Kidney capillary endothelial cell (primary cell): ENCODE measurements at places on chromosomes 16 and 17.

GRCh38 chr17:64180089-64181073 is 50.4 kb upstream of the ERN1 start:
- peak; percentile 47 for DNase-seq

DNA sequence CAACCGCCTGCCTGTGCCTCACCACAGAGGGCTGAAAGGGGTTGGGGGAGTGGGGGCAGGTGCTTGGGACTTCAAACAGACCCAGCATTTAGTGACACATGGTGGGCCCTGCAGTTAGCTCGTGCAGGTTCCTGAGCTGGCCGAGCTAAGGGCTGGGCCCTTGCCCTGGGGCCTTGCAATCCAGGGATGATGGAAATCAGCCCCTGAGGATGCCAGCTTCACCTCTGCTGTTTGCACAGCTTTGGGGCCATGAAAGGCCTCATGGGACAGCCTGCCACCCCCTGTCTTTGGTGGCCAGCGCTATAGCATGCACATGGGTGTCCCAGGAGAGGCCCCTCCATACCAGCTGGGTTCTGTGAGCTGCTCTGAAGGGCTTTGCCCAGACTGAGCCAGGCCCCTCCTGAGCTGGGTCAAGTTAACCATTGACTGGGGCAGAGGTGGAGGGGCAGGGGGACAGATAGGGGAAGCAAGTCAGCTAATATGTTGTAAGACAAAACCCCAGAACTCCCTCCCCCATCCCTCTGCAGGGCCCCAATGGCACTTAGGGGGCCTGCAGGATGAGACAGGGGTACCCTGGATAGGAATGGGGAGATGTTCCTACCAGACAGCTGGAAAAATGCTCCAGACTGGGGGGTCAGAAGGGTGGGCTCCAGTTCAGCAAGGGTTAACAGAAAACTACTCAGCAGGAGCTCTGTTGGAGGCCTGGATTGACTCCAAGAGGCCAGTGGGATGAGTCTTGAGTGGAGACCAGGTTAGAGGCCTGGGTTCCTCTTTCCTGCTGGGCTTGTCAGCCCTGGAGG is 692 bp downstream of the PRR15L start:
- DNase-seq = no peak

- DNase-seq = no peak
Observed at GRCh38 chr17:58184986-58185761, 7.4 kb upstream of the EPX start.

DNA sequence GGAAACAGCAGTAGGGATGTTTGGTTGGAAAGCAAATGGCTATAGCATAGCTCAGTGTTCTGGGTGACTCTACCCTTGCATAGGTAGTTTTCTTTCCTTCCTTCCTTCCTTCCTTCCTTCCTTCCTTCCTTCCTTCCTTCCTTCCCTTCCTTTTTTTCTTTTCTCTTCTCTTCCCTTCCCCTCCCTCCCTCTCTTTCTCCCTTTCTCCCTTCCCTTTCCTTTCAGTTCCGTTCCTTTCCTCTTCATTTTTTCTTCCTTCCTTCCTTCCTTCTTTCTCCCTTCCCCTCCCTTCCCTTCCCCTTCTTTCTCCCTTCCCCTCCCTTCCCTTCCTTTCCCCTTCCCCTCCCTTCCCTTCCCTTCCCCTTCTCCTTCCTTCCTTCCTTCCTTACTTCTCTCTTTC is 31.3 kb downstream of the GDE1 start:
- DNase-seq = no peak

DNA sequence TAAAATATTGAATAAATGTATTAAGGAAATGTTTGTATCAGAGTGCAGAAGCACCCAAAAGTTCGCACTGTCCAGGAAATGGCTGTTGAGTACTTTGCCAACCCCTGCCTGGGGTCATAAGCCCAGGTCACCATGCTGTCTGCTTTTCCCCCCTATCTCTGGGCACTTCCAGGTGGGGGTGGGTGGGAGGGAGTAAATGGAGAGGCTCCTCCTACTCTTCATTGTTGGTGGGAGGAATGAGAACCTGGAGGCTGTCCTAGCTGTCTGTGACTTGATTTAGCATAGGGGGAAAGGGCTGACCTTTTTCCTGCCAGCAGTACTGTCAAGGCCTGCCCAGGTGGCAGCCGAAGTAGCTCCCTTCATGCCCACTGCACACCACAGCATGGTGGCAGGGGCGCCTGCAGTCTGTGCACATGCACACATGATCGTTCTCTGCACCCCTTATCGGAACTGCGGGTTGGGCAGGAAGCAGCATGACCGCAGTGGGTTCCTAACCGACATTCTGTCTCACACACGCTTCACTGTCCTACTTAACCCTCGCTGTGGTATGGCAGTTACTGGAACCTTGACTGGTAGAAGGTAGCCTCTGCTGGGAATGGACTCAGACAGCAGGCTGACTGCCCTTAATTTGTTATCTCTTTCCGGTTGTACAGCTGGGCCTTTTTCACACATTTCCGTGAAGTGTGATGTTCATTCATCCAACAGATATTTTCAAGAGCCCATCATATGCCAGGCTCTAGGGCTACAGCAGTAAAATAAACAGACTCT is 41.5 kb downstream of the LDHD start:
- no peak for DNase-seq

DNA sequence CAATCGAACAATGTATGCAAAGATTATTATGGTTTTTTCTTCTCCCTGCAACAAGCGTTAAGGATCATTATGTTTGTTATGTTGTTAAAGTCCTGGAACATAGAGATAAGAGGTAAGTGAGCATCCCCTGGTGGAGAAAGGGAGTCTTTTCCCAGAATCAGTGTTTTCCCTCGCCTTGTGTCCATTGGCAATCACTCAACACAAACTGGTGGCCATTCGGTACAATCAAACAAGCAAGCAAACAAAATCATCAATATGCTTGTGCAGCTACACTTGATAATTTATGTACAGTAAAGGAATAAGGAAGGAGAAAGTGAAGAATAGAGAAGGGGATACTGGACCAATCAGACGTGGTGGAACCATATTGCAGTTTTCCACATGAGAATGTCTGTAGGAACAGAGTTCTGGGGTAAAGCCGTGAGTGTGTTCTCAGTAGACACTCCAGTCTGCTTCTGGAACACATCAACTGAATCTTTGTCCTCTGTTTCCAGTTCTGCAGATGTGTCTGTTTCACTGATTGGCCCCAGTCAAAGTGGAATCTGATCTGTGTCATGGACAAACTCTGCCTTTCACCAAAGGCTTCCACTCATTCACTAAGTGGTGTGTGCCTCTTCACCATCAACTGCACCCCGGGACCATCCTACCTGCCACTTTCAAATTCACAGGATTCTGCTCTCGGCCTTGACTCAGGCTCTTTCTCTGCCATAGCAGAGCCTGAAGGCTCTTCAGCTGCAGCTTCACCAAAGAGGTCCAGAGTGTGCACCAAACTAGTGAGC is 169.5 kb downstream of the AHSP start:
- DNase-seq = peak; percentile 48

DNA sequence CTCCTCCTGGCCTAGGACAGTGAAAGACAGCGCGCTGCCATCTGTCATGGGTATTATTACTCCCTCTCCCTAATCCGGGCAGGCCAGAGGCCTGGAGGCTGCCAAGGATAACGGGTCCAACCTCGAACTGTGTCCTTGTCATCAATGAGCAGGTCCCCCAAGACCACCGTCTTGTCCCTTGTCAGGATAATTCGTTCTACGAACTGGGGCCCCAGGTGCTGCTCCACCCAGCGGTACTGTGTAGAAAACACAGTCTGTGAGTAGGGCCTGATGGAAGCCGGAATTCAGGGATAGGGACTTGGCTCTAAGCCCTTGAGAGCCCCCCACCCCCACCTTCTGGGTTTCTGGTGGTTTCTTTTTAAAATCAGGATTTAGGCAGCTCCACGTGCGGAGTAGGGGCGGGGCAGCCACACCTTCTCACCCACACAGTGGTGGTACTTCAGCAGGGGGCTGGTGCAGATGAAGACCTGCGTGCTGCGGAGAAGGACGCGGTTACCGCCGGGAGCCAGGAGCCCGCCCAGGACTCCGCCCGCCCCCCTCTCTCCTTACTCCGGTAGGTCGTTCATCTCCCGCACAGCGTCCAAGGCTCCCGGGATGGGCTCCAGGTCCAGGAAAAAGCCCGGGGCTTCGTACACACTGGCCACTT is 787 bp downstream of the NT5C start:
- peak; percentile 57 for DNase-seq

GRCh38 chr16:55824473-55825000 is 8.4 kb downstream of the CES1 start:
- DNase-seq = no peak

DNA sequence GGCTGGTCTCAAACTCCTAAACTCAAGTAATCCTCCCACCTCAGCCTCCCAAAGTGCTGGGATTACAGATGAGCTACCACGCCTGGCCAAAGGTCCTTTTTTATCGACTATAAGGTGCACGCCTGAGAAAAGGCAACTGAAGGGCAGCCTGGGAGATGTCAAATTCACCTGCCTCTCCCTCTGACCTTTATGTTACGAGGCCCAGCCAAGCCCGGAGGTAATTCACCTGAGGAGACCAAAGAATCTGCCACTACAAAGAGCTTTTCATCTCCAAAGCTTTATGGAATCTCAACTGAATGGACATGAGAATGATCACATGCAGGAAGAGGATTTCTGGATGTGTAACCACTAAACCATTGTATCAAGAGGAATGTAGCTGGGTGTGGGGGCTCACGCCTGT is 37.2 kb downstream of the LYRM1 start:
- no peak for DNase-seq

GRCh38 chr17:79933863-79934652 is 94.8 kb upstream of the CBX4 start:
- DNase-seq = peak; percentile 85

GRCh38 chr16:81638286-81638945 is 140.7 kb upstream of the PLCG2 start:
- no peak for DNase-seq

- no peak for DNase-seq
Observed at GRCh38 chr16:85082173-85083050, 29.9 kb downstream of the CIBAR2 start.

GRCh38 chr17:27529230-27529796 is 73.1 kb downstream of the KSR1 start:
- no peak for DNase-seq

- DNase-seq = no peak
Observed at GRCh38 chr16:80100186-80100585, 440.6 kb upstream of the DYNLRB2 start.

- DNase-seq = peak; percentile 47
Observed at GRCh38 chr16:80527297-80527696, 13.5 kb upstream of the DYNLRB2 start.

- DNase-seq = no peak
Observed at GRCh38 chr17:40533896-40534295, 31.4 kb downstream of the CCR7 start.

GRCh38 chr17:76314392-76315227 is 6.5 kb upstream of the QRICH2 start:
- DNase-seq = peak; percentile 58
